ENCODE measurements at places on chromosomes 11 and 22.
A peak's percentile ranks its signal among the peaks of the same experiment; 100 is the strongest.

- peak; percentile 69 for DNase-seq
Measured at GRCh38 chr22:20781272-20781990, 7.5 kb downstream of the SERPIND1 start.

DNA sequence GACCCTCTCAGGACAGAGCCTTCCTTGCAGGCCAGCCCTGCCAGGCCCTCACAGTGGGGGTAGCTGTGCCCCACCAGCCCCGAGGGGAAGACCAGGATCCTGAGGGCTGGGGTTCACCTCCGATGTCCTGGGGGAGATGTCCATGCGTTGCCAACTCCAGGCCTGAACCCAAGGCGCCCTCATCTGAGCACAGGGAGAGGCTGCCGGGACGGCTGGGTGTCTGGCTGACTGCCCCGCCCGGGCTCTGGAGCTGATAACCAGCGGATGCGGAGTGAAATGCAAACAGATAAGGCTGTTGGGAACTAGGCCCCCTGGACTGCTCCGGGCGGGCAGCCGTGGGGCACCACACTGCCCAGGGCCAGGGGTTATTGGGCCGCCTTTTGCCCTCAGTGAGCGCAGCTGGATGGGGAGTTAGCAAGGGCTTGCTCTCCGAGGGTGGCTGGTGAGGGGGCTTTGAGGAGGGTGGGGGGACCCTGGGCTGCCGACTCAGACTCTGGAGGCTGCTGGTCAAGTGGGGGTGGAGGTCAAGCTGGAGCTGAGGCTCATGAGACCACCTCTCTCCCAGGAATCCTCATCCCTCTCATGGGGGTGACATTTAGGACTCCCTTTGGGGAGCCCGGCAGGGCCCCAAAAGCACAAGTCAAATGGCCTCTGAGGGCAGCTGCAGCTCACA lies 5.6 kb upstream of the MUC6 start:
- no peak for DNase-seq

DNA sequence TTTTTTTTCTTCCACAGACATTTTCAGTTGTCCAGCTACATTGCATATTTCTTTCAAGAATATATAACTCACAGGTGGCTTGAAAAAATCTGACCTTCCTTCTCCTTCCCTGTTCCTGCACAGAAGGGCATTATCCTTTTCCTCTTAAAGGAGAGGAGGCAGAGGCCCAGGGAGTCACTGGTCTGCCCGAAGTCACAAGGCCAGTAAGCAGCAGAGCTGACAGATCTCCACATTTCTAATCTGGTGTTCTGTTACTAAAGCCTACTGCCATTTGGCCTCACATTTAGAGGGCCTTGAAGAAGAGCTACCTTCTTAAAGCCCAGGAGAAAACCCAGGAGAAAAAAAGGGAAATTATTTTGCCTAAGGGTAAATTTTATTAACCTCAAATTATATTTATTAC lies 12.3 kb downstream of the ENDOD1 start:
- DNase-seq, result no peak

GRCh38 chr11:121807051-121807450 lies 309.0 kb downstream of the BLID start:
- DNase-seq, result no peak

DNA sequence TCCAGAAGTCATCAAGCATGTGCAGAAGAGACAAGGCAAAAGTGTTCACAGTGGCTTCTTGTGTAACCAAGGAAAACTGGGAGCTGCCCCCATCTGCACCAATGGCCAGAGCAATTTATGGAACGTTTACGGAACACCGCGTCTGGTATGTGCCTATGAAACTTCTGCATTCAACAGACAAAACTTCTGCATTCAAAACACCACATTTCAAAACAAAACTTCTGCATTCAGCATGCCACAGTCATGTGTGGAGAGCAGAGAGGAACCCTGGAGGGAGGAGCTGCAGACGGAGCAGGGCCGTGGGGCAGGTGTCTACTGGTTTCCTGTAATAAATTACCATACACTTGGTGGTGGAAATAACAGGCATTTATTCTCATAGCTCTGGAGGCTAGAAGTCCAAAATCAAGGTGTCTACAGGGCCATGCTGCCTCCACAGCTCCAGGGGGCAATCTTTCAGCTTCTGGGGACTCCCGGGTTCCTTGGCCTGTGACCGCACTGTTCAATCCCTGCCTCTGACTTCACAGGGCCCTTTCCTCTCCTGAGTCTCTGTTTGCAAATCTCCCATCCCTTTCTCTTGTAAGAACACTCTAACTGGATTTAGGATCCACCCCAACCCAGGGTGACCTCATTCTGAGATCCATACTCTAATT lies 32.2 kb downstream of the RPL3 start:
- no peak for DNase-seq

DNA sequence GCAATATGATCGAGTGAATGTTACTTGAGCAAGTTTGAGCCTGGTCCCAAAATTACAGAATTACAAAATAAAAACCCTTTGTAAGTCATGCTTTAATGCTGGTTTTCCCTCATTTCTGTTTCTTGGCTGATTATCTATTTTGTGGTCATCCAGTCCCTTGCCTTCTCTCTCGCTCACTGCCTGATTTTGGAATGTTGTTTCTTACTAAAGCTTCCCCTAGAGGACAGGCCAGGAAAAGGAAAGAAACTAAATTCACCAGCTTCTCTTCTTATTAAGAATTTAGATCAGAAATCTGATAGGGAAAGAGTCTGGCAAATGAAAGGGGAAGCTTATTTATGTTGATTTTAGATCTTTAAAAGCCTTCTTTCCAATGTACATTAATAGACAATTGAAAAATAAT lies 16.6 kb upstream of the BDNF start:
- DNase-seq, result no peak

- no peak for DNase-seq
Measured at GRCh38 chr11:88814076-88814475, 251.7 kb downstream of the GRM5 start.

DNA sequence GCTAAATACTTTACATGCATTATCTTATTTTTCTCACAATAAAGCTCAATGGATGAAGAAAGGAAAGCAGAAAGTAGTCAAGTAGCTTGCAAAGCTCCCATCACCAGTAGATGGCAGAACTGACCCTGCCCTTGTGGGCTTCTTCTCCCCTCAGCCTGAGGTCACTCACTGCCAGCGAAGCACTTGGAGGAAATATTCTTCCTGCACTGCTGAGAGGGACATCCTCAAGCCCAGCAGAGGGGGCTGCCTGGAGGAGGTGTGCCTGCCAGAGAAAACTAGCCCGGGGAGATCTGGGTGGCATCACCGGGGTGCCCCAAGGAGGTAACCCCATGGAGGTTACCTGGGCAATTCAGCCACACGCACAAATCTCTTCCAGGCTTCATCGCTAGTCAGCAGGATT lies 6.6 kb downstream of the APOL4 start:
- DNase-seq, result peak; percentile 40

- no peak for DNase-seq
Measured at GRCh38 chr22:42699976-42700352, 20.7 kb downstream of the A4GALT start.

Measured in stimulated activated CD4-positive, alpha-beta T cell treated with anti-CD3 and anti-CD28 coated beads, Interleukin-1b, Interleukin-23, amount 100 ng/mL, for 48 hours (primary cell).